ENCODE measurements at places on chromosomes 7 and 10.

- DNase-seq: no peak
Measured at GRCh38 chr7:85567983-85568382, 381.1 kb upstream of the SEMA3D start.

- DNase-seq: no peak
Measured at GRCh38 chr7:141072548-141073172, 1.2 kb upstream of the TMEM178B start.

DNA sequence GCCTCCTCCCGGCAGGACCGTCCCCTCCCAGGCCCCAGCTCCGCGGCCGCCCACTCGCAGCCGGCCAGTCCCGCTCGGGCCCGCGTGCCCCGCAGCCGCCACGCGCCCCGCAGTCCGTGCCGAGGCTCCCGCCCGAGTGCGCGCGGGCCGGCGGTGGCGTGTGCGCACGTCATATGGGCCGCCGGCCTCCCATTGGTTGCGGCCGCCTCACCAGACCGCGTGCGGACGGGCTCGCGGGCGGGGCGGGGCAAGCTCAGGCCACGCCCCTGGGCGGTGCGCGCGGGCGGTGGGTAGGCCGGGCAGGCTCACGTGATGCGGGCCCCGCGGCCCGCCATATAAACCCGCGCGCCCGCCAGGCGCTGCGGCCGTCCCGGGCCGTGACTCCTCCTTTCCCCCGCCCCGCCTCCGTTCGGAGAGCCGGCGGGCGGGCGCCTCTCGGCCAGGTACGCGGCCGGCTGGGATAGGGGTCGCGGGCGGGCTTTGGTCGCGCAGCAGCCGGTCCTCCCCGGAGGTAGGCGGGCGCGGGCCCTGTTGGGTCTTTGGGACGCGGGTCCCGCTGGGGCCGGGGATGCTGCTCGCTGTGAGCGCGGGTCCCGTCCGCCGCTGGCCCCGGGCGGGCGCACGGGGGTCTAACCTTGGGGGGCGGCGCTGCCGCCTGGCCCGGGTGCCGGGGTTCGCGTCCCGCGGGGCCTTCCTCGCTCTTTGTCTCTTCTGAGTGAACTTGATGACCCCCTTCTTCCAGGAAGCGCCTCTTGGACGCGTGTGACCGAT lies at the start of gene INSIG1:
TSS of gene INSIG1 (plus strand) at position 362 of the 771 bp plus-strand sequence. CDS start at position 770, 408 bp downstream.
- DNase-seq: peak; percentile 85

DNA sequence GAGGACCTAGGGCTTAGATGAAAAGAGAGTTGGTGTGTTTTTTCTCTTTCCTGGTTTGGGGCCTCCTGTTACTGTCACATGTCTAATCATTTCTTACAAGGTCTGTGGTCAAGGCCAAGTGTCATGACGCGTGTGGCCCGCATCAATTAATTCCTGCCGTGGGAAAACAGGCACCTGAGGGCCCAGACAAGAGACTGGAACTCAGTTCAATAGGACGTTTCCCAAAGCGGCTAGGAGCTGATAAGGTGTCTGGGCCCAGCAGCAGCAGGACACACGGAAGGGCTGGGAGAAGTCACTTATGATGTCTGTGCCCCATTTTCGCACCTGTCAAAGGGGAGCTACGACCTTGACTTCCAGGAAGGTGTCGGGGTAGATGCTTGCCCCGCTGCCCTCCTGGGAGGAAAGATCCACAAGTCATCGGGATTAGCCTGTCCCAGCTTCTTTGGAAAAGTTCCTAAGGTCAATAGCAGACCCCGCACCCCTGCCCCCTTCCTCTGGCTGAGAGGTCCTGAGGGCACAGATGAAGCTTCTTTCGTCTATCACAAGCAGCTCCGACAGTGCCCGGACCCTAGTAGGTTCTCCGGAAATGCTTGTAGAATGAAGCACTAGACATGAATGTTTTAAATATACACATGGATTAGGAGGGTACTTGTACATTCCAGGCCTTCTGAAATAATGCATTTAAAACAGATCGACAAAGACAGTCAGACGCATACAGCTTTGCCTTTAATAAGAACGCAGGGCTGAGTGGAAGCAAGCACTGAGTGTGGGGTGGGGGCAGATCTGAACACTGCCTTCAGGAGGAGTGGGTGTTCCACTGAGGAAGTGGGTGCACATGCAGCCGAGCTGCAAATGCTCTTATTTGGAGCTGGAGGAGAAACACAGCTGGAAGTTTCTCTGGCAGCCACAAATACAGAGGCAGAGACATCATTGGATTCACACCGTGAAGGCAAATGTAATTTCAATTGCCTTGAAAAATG lies 237.5 kb upstream of the GRB10 start:
- no peak for DNase-seq
